ENCODE measurements at places on chromosomes 5 and 9.

DNA sequence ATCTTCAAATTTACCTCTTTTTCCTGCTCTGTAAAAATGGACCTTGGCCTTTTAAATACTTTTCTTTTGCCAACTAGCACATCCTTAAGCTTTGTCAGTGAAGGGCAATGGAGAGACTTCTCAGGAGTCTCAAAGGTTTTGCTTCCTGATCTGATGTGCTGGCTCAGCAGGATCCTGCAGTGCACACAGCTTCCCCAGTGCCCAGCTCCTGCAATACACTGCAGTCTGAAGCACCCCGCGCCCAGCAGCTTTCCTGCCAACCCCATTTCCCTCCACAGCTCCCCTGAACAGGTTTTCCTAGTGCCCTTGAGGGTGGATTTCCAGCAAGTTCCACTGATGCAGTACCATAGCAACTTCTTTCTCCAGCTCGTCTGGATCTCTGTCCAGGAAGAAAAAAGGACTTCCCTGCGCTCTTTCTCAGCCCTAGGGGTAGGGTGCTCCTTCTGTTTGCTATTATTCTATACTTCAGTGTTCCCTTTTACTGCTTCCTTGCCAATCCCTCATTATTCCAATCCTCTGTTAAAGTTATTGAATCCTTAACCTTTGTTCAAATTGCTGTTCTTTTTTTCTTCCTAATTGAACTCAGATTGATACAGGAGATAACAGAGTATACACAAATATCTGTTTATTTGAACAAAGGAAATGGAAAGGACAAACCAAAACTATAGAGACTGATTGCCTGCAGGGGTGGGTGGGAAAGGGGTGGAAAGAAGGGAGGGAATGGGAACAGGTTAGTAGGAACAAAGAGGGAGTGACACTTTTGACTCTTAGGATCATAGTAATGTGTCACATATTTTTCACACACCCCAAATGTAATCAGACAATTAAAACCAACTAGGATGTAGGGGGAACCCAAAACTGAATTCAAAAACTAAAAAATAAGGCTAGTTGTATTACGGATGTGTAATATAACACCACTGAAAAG lies 8.5 kb downstream of the SNAPC3 start:
- no peak for DNase-seq

DNA sequence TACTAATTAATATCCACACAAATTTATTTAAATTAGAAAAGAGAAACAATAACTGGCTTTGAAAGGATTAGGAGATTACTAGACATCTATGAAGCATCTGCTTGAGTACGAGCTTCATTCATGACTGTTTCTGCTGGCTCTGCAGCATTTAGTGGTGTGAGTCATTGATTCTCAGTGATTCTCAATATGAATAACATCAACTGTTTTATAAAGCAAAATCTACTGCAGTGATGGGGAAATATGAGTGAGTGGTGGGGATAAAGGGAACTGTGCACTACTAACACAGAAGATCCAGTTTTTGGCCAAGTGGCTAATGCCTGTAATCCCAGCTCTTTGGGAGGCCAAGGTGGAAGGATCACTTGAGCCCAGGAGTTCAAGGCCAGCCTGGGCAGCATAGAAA lies 8.4 kb downstream of the FNBP1 start:
- DNase-seq, result no peak

DNA sequence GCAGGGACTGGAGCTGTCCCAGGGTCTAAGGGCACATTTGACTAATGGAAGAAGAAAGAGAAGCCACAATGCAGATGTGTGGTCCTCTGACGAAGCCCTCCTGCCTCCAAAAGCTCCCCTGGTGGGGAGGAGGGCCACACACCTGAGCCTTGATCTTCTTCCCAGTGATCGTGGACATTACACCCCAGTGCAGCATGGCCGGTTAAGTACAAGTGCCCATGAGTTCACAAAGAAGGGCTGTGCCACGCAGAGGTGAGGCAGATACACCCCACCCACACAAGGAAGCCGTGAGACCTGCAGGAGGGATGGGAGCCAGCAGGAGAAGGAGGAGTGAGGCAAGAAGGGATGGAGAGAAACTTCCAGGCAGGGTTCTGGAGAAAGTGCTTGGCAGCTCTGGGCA lies 199.0 kb upstream of the MVB12B start:
- no peak for DNase-seq

GRCh38 chr9:96435345-96435744 lies 14.6 kb upstream of the HABP4 start:
- no peak for DNase-seq

- no peak for DNase-seq
These were observed 68.5 kb downstream of the TMC1 start for GRCh38 chr9:72589667-72590521.

GRCh38 chr5:142716963-142717362 lies 31.1 kb upstream of the FGF1 start:
- no peak for DNase-seq

GRCh38 chr5:110159202-110159601 lies 469.5 kb downstream of the MAN2A1 start:
- no peak for DNase-seq

DNA sequence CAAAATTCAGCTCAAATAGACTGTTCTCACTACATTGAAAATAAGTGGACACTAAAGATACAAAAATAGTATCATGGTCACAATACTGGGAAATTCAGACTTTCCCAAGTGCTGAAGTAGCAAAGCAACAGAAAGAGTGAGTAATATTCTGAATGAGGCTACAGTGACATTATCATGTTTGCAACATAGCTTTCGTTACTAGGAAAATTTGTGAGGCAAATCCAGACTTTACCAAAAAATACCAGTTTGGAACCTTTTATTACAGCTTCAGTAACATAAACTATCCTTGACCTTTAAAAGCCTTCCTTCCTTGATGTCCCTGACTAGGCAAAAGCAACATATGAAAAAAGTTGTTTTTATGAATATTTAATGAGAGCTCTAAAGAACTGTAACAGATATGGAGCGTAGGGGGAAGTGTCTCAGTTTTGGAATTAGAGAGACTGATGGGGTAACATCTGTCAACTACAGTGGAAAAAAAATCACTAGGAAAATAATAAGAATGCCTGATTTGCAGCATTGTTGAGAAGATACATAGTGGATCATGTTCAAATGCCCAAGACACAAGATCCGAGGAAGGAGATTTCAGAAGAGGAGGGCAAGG lies 312.9 kb downstream of the ADGRV1 start:
- no peak for DNase-seq

GRCh38 chr9:83281306-83282255 lies 218.6 kb upstream of the RASEF start:
- no peak for DNase-seq

- no peak for DNase-seq
These were observed 92.8 kb upstream of the ADAMTS2 start for GRCh38 chr5:179438011-179438441.

DNA sequence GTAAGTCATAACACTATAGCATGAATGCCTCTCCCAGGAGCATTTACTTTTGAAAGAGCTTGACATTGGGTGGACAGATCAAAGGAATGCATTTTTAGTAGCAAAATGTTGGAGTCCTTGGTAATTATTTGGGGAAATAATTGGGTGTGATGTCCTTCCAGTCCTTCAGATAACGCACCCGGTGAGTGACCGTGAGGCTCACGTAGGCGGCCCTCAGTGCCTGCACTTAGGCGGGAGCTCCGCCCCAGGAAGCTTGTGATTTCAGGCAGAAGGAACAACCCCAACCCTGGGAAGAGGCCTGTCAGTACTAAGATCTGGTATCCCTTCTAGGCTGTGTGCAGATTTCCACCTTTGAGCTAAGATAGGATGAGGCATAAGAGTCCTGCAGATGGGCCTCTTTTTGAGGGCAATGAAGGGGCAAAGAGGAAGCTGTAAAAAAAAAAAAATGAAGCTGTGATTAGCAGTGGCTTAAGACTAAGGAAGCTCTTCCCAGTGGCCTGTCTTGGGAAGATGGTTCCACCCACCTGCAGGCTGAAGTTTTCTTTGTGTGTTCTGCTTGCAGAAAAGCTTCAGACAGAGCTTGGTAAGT lies 14.9 kb downstream of the BTNL9 start:
- no peak for DNase-seq

DNA sequence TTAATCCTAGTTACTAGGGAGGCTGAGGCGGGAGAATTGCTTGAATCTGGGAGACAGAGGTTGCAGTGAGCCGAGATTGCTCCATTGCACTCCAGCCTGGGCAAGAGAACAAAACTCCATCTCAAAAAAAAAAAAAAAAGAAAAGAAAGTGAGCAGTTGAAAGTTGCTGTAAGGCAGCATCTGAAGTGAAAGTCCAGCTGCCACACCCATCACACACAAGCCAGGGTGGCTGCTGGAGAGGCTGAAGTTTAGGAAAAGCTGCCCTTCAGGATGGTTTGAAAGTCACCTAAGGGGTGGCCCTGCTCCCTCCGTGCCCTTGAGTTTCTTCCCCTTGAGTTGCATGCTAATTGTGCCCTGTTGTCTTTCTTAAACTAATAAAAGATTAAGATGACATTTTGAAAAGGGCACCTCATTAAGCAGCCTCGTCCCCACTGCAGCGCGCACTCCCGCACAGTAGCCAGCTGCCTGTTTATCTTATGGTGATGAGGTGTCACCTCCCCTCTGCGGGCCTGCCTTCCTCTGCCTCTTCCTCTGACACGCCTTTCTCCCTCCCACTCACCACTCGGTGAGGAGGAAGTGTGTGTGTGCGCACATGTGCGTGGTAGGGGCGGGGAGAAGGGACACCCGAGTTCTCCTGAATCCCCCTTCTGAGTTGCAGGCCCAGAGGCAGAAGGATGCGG lies 104.2 kb upstream of the PANK3 start:
- DNase-seq, result no peak

DNA sequence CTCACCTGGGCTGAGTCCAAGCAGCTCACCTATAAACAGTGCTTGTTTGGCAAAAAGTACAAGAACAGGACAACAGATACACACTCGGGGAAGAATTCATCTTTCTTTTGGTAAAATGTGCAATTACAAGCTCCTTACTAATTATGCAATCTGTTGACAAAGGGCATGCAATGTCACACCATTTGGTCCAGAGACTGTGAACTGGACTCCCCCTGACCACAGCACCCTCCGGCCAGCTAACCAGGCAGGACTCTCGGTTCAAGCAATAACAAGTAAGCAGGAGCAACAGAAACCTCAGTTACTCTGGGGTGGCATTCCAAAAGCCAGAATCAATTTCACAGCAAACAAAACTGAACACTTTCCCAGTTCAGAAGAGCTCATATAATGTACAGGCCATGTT lies 113.8 kb downstream of the GNAQ start:
- DNase-seq, result no peak

Data from effector CD8-positive, alpha-beta T cell (primary cell).